Stimulated activated CD8-positive, alpha-beta memory T cell treated with anti-CD3 and anti-CD28 coated beads, Interleukin-2, amount 100 ng/mL, for 1 hour (primary cell): ENCODE measurements at places on chromosomes 12 and 14.

DNA sequence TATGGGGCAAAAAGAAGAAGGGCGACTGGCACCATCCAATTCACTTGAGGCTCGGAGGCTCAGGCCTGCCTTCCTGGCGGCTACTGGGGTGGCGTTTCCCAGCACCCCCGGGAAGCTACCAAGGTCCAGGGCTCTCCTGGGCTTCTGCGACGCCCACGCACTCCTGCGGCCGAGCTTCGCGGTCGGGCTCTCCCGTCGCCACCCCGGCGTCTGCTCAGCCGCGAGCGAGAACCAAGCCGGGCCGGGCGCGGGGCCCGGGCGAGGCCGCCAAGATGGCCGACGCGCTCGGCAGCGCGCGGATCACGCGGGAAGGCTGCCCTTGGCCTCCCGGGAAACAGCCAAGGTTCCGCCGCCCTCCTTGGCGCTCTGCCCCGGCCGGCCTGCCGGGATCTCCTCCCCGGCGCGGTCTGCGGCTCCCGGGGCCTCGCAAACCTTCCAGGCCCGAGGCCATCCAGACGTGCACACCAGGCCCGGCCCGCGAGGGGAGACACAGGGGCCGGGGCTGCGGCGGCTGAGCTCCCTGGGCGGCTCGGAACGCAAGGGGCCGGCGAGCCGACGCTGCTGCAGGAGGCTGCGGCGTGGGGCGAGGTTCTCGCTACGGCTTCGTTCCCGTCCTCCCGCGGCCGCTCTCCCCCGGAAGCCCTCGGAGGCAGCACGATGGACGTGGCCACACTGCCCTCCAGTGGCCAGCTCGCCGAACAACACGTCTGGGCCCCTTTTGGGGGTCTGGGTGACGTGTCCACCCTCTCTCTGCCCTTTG lies 23.5 kb upstream of the ZFP36L1 start:
- peak; percentile 87 for DNase-seq

DNA sequence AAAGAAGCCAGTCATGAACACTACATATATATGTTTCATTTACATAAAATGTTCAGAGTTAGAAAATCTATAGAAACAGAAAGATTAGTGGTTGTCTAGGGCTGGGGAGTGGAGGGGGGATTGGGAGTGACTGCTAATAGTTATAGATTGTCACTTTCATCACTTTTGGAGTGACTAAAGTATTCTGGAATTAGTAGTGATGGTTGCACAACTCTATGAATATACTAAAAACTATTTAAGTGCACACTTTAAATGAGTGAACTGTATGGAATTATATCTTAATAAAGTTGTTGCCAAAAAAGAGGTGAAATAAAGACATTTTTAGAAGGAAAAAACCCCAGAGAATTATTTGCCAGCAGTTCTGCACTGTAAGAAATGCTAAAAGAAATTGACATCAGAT lies 9.5 kb downstream of the CATSPERB start:
- no peak for DNase-seq

DNA sequence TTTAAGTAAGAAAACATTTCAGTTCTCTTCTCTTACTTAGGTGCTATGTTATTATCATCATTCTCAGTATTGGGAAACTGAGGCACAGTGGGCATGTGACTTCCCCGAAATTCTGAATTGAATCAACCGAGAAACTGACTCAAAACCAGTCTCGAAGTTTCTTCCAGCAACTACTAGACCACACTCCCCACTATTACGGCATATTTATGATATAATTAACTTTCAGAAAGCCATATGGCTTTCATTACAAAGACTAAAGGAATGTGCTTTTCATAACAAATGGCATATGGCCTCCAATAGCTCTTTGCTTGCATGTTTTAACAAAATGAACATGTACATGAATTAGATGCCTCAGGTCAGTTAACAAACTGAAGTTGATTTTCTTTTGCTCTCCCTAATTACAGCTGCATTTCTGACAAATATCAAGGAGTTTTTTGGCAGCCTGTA lies 182.9 kb upstream of the SLC38A2 start:
- no peak for DNase-seq

GRCh38 chr12:12032260-12032791 lies 38.4 kb upstream of the BCL2L14 start:
- no peak for DNase-seq

DNA sequence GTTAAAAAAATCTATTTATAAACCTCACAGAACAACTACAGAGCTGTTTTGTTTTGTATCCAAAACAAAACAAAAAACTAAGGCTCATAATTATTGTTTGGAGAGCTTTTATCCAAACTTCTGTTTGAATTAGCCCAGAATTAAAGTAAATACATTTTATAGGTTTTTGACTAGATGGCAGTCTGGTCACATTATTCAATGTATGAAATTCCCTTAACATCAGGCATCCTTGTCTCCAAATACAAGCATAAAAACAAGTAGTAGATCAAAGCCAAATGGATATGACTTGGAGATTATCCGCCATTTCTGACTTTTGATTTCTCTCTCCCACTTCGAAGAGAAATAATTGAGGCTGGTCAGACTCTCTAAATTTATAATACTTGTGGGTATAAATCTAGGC lies 63.5 kb downstream of the SLC38A1 start:
- DNase-seq = no peak

DNA sequence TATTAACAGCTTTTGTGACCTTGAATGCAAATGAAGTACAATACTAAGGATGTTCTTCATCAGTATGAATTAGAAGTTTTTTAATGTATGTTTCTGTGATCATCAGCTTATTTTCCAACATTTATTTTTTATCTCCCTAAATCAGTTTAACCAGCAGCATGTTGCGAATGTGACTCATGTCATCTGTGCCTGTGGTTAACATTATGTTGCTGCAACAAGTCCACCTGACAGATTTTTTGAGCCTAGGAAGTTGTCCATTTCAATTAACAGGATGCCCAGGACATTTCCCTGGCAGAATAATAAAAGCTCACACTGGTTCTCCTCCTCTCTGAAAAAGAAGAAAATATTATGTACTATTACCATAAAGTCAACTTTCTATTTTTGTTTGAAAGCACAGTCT lies 155.5 kb downstream of the SYT1 start:
- DNase-seq = no peak

- DNase-seq = peak; percentile 85
These were observed 21.6 kb upstream of the CACNA2D4 start for GRCh38 chr12:1939801-1940607.

DNA sequence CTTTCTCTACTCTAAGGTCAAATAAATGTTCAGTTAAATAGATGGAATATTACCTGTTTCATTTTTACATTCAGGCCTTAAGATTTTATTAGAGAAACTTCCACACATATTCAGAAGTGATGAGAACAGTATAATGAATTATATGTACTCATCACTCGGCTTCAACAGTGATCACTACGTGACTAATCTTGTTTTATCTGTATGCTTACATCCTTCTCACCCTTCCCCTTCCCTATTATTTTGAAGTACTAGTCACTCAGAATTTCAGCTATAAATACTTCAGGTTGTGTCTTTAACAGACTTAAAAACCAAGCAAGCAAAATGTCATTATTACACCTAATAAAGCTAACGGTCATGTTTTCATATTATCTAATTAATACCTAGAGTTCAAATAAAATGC lies 34.9 kb downstream of the ETV6 start:
- DNase-seq = no peak

GRCh38 chr14:72254937-72255472 lies 322.8 kb downstream of the RGS6 start:
- DNase-seq = no peak

DNA sequence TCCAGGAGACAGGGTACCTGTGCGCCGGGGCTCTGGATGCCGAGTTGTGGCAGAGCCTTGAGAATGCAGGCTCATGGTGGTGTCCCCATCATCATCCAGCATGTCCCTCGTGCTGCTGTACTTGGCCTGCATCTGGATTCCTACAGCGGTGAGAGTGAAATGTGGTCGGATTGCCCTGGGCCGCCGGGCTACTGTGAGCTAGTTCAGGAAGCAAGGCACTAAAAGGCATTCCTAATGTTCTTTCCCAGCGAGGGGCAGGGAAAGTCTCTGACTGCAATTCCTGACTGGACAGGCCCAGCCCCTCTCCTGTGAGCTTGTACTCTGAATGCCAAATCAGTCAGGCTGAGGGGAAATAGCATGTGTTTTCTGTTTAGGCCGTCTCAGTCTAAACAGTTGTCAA lies at the start of gene CLEC1A:
CLEC1A (minus strand) TSS at position 195 of the 400 bp plus-strand sequence; CDS start at position 132, 63 bp downstream.
- no peak for DNase-seq

GRCh38 chr12:111390910-111391309 lies 14.8 kb upstream of the SH2B3 start:
- DNase-seq = no peak

GRCh38 chr12:62647586-62647985 lies 181.0 kb downstream of the MON2 start:
- no peak for DNase-seq

DNA sequence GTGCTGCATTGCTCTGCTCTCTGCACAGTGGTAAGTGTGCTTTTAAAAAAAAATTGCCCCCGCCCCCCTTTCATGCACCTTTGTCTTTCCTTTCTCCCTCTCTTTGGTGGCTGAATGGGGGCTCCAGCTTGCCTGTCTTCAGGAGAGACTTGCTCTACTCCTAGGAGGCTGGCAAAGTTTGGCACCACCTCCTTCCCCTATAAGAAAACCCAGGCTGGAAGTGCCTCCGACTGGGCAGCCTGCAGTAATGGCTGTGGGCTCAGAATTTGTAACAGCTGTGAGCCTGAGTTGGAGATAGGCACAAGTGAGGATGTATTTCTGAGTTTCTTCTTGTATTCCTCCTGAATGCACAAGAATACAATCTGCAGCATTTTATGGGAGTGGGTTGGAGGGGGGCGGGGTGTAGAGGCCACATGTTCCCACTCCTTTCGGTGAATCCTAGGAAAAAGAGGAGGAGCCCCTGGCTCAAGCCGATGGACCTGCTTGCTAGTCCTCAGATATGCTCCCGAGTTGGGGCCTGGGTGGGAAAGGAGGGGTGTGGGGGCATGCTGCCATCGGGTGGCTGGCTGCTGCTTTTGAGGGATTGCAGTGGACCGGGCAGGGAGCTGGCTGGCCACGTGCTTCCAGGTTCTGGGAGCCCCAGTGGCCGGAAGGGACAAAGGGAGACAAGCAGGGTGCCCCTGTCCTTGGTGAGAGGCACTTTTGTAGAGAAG lies 124.3 kb downstream of the TSPAN9 start:
- DNase-seq = no peak

DNA sequence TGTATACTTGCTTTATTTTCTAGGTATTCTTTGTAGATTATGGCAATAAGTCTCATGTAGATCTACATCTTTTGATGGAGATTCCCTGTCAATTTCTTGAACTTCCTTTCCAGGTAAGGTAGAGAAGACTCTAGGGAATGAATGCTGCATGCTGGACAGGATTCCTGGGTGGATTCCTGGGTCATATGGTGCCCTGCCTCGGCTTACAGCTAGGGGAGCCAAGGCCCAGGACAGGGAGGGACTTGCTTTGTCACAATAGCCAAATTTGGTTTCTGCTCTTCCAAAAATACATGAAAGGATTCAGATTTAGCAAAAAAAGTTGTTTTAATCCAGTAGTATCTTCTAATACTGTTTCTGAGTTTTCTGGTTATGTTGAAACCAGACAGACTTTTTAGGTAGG lies 59.5 kb upstream of the ASPG start:
- DNase-seq = no peak

DNA sequence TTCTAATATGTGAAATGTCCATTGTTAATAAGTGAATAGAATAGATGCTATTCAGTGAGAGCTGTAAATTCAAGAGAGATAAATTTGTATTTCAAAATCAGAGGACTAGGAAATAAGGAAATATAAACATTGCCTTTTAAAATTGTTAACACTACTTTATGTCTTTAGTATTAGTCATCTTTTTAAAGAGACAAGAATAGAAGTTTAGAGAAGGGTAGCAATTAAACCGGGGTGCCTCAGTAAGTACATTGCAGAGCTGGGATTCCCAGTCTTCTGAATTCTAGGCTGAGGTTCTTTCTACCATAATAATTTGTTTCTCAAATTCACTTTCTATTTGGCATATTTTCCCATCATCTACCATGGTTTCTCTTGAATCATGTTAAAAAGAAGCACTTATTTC lies 498.6 kb downstream of the SLC16A7 start:
- DNase-seq = no peak

GRCh38 chr12:46303039-46303666 lies 34.3 kb upstream of the SLC38A1 start:
- peak; percentile 22 for DNase-seq

DNA sequence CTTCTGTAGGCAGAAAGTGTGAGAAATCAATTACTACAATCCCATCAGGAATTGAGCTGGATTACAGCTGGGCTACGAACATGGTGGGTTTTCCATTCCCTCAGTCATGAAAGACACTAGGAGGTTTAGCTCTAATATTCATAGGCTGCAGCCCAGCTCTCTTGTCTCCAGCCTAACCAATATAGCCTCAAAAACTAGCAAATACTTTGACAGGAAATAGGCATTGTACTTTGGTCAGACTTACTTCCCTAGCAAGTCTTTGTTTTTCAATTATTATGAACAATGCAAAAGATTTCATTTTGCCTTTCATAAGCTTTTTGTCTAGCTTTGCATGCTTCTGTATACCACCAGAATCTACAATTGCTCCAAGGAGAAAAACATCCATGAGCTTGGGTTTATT lies 296.2 kb downstream of the GPHN start:
- no peak for DNase-seq

DNA sequence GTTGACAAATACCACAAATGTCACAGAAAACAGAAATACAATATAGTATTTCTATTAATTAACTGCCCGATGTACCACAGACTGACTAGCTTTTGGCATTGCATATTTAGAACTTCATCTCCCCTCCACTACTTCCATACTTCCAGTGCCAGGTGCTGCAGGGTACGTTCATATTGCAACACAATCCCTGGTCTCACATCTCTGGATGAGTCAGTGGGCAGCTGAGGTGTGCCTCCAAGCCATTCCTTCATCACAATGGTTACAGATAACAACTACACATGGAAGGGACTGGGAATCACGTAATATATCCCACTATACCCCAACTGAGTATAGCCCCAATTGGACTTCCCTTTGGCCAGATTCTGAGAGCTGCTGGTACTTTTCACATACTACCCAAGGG lies 31.1 kb downstream of the CCDC198 start:
- no peak for DNase-seq

DNA sequence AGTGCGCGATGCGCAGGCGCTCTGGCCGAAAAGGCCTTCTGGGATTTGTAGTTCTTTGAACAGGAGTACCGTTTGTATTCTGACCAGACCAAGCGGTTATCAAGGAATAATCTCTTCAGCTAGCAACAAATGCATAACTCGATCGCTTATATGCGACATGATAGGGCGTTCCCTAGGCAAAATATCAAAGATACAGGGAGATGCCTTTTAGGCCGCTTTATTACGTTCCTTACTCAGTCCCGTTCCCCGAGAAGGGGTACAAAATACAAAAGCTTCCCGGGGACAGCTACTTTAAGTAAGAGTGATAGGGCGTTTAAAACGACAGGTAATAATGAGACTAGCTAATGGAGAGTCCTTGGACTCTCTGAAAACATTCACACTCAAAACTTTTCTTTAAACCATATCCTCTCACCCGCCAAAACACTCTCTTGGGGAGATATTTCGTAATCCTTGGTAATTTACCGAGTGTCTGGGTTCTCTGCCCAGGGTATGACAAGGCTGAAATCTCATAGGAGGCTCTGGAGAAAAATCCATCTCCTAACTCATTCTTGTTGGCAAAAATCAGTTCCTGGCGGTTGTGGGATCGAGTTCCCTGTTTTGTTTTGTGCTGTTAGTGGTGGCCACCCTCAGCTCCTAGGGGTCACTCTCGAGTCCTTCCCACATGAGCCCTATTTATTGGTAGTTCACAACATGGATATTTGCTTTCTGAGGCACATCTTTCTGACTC lies 412 bp upstream of the SNW1 start:
- DNase-seq = no peak
